ENCODE measurements at places on chromosomes 3 and 15.

DNA sequence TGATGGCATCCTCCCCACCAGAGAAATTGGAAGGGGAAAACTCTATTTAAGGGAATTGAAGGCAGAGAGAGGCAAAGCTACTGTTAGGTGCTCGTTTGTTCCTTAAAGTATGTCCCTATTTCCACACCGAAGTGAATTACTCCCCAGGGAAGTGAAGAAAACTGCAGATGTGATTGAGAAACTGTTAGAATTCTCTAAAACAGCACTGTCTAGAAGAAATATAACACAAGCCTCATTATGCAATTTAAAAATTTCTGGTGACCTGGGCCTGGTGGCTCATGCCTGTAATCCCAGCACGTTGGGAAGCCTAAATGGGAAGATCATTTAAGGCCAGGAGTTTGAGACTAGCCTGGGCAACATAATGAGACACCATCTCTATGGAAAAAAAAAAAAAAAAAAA lies 305.0 kb downstream of the SHQ1 start:
- DNase-seq: no peak

- DNase-seq: no peak
Measured at GRCh38 chr3:196842567-196843434, 24.9 kb upstream of the SENP5 start.

DNA sequence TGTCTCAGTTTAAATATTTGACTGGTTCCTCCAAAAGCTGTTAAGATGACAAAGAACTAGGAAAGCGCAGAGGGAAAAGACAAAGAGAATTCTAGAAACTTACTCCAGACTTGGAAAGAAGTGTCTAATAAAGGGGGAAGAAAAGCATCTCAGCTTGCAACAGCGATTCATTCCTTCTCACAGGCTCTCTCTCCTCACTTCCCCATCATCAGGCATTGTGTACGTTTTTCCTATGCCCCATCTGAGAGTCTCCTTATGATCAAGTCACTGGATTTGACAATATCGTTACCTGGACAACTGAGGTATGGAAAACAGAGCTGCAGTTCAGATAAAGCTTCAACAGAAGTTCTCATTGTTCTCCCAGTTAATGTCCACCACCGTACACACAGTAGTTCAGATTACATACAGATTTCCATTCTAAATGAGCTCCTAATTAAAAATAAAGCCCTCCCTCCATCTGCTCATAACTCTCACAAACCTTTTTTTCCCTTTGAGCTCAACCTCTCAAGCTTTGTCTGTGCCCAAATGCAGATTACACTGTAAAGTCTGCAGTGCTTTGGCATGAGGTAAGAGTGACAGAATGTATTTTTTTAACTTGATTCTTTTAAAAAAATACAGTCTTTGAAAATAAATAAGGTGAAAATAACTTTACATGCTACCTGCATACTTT lies 254.4 kb upstream of the THBS1 start:
- no peak for DNase-seq

DNA sequence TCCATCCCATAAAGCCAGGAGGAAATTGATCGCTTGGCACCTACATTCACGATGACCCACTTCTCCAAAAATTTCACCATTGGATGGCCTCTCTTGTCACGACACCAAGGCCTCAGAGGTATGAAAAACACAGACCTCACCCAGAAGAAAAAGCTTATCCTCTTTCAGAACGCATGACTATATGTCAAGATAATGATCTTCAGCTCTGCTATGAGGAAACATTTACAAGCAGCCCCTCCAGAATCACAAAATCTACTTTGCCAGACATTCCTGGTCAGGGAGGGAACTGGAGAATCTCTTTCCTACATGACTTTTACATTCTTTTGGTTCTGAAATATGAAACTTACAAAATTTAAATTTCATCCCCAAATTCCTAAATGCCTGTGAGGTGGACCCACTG lies 122.7 kb downstream of the WNT5A start:
- DNase-seq: no peak

DNA sequence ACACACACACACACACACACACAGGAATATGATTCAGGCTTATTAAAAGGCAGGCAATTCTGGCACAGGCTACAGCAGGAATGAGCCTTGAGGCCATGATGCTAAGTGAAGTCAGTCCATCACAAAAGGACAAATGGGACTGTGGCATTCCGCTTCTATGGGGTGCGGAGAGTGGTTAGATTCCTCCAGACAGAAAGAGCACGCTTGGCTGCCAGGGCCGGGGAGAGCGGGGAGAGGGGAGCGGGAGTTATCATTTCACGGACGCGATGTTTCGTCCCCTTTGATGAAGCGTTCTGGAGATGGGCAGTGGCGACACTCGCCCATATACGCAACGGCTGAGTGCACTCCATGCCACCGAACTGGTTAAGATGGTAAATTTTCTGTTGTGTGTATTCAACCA lies 58.5 kb upstream of the FAM174B start:
- no peak for DNase-seq

DNA sequence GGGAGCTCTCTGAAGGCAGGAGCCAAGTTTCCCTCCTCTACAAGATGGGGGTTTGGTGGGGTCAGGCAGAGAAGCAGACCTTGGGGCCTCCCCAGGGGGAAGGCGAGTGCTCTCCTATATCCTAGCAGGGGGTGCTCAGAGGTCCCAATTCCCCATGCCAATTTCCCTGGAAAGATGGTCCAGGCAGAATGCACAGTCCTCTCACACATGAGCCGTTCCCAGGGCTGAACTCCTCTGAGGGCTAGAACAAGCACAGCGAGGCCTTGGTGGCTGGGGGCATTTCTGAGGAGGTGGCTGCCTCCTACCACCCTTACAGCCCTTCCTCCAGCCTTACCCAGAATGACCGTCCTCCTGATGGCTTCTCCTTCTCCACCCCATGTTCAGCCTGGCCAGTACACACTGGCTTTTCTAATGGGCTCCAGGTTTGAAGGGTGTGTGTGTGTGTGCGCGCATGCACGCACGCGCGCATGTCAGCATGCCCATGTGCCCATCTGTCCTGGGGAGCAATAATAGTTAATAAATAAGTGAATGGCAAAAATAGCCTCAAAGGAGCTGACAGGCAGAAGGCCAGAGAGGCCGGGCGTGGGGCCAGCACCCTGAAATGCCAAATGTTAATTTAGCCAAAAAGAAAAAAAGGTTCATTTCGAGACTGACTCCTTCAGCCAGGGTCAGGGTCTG lies 24.4 kb downstream of the ADCY5 start:
- no peak for DNase-seq

DNA sequence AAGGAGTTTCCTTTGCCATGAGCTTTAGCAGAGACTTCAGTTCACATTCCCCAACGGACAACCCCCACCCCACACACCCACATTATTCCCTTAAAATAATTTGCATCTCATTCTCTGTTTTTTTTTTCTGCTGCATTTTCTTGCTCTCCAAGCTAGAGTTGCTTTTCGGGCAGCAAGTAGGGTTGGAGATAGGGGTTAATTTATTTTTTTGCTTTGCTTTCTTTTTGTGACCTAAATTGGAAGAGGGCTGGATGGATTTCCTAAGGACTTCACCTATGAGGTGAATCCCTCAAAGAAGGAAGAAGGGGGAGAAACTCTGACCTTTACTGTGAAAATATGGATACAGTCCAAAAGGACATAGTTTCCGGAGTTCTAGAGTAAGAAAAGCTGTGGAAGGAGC lies 6.6 kb downstream of the SOX2 start:
- DNase-seq: no peak

GRCh38 chr3:5384557-5385236 lies 197.2 kb downstream of the EDEM1 start:
- DNase-seq: no peak

GRCh38 chr3:132605374-132605792 lies 8.3 kb downstream of the ACKR4 start:
- no peak for DNase-seq

GRCh38 chr3:134643150-134643675 lies 7.6 kb downstream of the KY start:
- no peak for DNase-seq

DNA sequence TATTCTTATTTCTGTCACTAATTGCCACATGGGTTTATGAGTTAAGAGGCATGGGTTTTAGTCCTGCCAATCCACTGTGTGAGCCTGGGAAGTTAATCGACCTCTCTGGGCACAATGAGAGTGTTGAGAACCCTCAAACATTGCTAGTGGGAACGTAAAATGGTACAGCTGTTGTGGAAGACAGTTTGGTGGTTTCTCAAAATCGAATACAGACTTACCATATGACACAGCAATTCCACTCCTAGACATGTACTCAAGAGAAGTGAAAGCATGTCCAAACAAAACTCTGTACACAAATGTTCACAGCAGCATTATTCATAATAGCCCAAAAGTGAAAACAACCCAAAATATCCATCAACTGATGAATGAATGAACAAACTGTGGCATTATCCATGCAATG lies 5.7 kb upstream of the GNB5 start:
- no peak for DNase-seq

DNA sequence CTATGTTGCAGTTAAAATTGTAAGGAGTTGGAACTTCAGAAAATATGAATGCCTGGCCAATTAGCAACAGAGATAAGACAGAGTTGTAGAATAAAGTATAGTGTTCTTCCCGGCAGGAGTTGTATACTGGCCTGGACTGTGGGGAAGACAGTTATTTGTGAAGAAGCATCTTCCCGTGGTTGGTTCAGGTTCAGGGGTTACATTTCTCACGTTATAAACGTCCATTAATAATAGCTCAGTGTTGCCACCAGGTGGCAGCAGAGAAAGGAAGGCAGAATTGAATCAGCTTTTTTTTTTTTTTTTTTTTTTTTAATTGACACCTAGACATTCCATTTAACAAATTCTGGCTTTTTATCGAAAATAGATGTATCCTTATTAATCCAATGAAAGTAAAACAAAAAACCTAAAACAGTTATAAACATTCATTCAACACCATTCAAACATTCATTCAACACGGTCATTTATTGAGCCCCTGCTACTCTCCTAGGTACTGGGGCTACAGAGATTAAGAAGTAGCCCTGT lies 66.4 kb upstream of the NR2E3 start:
- DNase-seq: no peak

DNA sequence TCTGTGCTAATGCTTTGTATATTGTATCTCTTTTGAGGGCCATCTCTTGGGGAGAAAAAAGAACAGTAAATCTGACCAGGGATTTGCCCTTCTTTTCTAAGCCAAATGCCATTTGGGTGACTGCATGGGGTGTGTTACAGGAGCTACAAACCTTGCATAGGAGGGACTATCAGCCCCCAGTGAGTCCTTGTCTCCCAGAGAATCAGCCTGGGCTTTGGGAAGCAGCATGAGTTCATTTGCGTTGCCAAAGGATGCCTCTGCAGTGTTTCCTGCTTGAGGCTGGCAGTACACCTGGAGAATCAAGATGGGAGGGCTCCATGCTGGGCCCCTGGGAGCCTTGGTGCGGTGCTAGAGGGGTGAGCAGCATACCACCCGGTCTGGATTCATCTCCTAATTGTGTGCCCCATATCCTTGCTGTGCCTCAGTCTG lies 49.6 kb upstream of the POLG start:
- DNase-seq: no peak

- no peak for DNase-seq
Measured at GRCh38 chr15:63933522-63933921, 99.8 kb upstream of the HERC1 start.

DNA sequence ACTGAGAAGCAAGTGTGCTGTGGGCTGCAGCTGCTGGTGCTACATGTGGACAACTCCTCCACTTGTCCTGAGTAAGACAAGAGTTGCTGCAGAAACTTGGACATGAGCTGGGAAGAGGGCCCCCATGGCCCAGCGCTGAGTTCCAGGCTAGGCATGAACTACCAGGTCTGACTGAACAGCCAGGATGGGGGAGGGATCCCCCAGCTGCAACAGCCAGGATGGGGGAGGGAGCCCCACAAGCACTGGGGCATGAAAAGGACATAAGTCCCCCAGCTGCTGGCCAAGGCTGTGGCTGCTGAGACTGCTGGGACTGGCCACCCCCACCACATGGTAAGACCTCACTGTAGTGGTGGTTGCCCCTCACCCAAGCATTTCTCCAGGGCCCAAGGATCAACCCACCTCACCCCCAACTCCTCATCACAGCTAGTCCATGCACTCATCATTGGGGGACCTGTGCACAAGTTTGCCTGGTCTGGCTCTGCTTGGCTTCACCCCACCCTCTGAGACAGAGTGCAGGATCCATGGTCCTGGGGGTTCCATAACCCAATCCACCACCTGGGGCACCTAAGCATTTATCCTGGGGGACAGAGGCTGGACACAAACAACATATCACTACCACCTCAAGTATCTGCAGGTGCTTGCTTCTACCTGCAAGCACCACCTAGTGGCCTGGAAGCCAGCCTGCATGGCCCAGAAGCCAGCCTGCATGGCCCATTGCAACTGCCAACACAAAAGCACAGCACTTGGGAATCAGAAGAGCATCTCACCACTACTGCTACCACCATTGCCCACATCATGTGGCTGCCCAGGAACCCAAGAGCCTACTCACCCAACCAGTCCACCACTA lies 84.5 kb upstream of the STT3B start:
- peak; percentile 8 for DNase-seq

- DNase-seq: no peak
Measured at GRCh38 chr3:130854208-130854864, 39.5 kb upstream of the ATP2C1 start.

- DNase-seq: no peak
Measured at GRCh38 chr3:14719006-14719405, 44.1 kb downstream of the C3orf20 start.

DNA sequence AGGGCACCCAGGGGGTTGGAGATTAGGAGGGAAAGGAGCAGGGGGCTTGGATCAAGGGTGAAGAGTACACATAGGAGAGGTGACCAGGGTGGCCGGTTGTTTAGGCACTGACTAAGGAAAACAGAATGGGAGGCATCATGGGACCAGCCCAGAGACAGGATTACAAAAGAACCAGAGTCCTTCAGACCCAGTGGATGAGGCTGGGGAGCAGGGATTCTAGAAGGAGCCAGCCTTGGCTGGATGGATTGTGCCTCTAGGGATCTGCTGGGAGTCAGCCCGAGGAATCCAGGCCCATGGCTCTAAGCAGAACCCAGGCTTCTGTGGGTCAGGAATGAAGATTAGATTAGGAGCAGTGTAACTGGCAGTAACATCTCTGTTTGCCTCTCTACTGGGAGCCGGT lies 98.6 kb downstream of the ARNT2 start:
- DNase-seq: no peak

GRCh38 chr3:127822682-127823425 lies 539 bp upstream of the MGLL start:
- peak; percentile 47 for DNase-seq

GRCh38 chr3:123623346-123623880 lies 38.6 kb upstream of the HACD2 start:
- no peak for DNase-seq

- DNase-seq: no peak
Measured at GRCh38 chr15:87947560-87947959, 309.0 kb downstream of the NTRK3 start.

GRCh38 chr15:36106640-36107335 lies 472.6 kb upstream of the CDIN1 start:
- DNase-seq: no peak

GRCh38 chr3:123602325-123602724 lies 17.5 kb upstream of the HACD2 start:
- no peak for DNase-seq

GRCh38 chr15:33500432-33501195 lies 189.8 kb downstream of the RYR3 start:
- no peak for DNase-seq

All from GM12892 (cell line).